ENCODE measurements at places on chromosomes 3 and 15.

DNA sequence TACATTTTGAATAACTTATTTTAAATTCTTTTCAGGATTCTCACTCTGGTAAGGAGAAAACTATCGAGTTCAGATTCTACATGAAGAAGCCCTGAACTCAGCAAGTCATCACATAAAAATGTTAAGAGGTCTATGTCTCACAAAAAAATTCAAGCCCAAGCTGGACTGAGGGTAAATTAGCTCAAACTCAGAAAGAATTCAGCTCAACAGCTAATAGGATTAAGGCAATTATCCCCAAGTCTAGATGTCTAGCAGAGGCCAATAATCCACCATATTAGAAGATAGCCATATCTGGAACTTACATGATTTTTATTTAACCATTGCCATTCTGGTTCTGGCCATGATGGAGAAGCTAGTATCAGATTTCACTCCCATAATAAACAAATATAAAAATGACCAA, 909.7 kb downstream of the PLOD2 start:
- DNase-seq, result no peak

GRCh38 chr3:59531994-59532393, 482.2 kb upstream of the CFAP20DC start:
- no peak for DNase-seq

GRCh38 chr3:184752361-184752760, 40.5 kb upstream of the MAGEF1 start:
- no peak for DNase-seq

GRCh38 chr15:38335116-38335515, 82.5 kb downstream of the SPRED1 start:
- no peak for DNase-seq

DNA sequence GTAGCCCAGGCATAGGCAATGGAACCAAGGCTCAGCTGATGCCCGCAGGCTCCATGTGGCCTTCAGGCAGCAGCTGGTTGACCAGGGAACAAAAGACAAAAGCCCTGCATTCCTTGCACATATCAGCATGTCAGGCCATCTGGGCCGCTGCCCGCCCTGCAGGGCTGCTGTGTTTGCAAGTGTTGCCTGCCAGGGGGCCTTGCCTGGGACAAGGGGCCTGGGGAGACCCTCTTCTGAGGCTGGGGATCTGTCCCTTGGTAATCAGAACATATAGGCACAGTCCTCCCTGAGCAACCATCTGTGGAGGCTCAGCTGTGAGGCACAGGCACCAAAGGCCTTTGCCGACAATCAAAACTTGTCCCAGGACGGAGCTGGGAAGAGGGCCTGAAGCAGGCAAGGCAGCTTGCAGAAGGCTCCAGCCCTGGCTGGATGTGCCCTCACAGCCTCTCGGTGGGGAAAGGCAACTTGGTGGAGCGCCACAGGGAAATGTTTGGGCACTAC, 138.2 kb downstream of the TPRA1 start:
- no peak for DNase-seq

GRCh38 chr3:44995142-44995770, 19.2 kb downstream of the EXOSC7 start:
- no peak for DNase-seq

- DNase-seq, result no peak
Measured at GRCh38 chr15:80567721-80568157, 127.4 kb upstream of the ABHD17C start.

GRCh38 chr3:113158171-113158570, 53.2 kb upstream of the BOC start:
- no peak for DNase-seq

DNA sequence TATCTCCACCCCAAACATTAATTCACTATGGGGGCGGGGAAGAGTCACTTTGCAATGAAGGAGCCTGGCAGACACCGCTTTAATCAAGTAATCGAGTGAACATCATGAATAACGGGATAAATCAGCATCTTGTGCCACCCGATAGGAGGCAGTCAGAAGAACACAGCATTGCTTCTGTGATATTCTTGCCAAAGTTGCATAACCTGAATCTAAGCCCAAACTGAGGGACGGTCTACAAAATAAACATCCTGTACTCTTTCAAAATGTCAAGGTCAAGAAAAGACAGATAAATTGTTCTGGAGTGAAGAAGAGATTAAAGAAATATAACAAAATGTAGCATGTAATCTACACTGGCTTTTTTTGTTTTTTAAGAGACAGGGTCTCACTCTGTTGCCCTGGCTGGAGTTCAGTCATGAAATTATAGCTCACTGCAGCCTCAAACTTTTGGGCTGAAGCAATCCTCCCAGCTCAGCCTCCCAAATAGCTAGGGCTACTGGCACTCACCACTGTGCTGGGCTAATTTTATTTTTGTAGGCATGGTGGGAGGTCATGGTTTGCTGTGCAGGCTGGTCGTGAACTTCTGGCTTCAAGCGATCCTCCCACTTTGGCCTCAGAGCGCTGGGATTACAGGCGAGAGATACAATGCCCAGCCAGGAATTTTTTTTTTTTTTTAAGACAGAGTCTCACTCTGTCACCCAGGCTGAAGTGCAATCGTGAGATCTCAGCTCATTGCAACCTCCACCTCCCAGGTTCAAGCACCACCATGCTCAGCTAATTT, 20.1 kb upstream of the VWA5B2 start:
- DNase-seq, result no peak
